ENCODE measurements at places on chromosomes 16 and 17.

- no peak for DNase-seq
Measured at GRCh38 chr17:20214794-20215193, 205.6 kb downstream of the SPECC1 start.

- DNase-seq = no peak
Measured at GRCh38 chr16:22353191-22353919, 21.1 kb downstream of the CDR2 start.

DNA sequence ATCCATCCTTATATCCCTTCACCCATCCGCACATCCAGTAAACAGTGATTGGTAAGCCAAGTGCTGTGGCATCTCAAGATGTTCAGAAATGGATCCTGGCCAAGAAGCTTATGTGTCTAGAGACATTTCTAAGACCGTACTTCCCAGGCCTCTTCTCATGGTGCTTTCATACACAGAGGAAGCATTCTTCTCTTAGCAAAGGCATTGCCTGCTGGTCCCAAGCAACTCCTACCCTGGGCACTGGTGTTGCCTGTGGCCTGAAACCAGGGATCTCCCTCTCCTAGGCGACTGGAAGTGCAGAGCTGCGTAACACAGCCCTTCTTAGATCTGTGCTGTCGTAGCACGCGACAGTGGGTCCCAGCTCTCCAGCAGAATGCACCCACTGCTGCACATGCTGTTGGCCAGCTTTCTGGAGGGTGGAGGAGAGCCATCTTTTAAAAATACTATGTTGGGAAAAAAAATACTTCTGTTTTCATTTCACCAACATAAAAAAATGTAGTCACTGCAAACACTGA is 182.9 kb downstream of the CCDC182 start:
- DNase-seq = no peak

- no peak for DNase-seq
Measured at GRCh38 chr16:23788685-23789084, 33.9 kb downstream of the CHP2 start.

GRCh38 chr16:19717741-19718623 is at the start of the genes IQCK and KNOP1:
TSS of gene IQCK (plus strand) at chr16:19718271. CDS start at chr16:19718307, 36 bp downstream.
TSS of gene KNOP1 (minus strand) at chr16:19718227. CDS start at chr16:19715035, 3,192 bp downstream.
- peak; percentile 90 for DNase-seq
